ENCODE measurements at places on chromosomes 7 and 10.

- no peak for DNase-seq
Measured at GRCh38 chr7:130145424-130146100, 59.6 kb downstream of the TMEM209 start.

- peak; percentile 99 for DNase-seq
Measured at GRCh38 chr7:41054960-41055661, 647.8 kb downstream of the INHBA start.

DNA sequence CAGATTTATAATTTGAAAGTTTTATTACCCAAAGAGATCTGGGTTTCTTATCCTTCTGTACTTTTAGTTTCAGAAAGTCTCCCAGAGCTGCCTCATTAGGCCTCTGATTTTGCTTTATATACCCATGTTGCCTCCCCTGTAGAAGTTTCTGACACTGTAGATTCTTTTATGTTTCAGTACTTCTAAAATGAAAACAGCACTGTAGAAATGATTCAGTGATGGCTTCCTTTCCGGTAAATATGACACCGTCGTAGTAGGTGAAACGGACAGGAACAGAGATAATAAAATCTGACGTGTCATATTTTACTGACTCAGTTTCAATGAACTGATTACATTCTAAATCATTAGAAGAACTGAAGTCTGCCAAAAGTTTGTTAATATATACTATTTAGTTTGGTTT is 272.7 kb downstream of the TWIST1 start:
- no peak for DNase-seq

DNA sequence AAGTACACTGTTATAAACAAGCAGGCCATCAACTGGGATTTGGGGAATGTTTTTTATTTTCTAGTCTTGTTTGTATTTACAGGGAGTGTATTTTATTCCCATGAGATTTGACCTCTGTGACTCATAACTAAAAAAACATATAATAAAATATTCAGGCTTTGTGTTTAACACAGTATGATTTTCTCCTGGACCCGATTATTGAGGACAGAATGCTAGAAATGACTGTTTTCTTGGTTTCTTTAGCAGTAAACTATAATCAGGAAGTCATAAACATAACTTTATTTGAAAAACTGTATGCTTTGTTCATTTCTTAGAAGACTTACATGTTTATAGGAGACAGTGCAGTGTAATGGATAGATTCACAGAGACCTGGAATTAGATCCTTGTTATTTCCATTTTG is 2.1 kb downstream of the NHLRC2 start:
- DNase-seq: no peak

DNA sequence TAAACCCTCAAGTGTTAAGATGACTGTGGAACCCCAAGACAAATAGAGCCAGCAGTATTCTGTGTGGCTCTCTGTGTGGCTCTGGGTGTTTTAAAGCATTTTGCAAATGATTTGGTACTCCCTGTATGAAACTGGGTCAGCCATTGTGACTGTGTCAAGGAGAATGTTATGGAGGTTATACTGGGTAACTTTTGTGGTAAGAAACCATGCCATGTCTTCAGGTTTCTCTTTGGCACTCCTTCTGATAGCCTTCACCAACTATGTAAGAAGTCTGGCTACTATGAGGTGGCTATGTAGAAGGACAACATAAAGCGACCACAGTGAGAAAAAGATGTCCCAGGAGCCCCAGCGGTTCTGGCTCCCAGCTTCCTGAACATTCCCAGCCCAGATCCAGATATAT is 226.6 kb upstream of the RHOBTB1 start:
- DNase-seq: no peak

DNA sequence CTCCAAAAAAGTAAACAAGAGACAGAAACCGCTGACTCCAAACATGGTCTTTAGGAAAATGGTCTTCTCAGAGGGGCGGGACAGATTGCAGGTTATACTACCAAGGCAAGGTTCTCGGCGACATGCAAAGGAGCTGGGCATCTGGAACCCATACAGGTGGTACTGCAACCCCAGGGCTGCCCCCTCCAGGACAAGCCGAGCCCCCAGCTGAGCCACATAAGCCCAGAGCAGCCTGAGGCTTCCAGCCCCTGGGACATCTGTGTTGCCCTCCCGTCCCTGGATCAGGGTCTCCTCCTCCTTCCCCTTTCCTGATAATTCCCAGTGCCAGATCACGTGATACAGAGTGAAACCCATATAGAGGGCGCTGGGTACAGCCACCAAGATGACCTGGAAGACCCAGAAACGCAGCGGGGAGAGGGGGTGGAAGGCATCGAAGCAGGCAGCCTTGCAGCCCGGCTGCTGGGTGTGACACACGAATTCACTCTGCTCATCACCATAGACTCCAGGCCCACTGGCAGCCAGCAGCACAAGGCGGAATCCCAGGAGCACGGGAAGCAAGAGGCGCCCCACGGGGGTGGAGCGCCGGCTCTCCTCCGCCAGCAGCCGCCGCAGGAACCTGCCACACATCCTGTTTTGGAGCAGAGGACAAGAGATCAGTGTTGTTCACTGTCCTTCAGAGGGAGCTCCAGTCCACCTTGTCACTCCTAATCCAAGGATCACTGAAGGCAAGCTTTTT is at the start of gene GJC3:
GJC3 (minus strand) TSS at position 627 of the 736 bp plus-strand sequence; CDS start at position 627, 0 bp downstream.
- DNase-seq: peak; percentile 82

DNA sequence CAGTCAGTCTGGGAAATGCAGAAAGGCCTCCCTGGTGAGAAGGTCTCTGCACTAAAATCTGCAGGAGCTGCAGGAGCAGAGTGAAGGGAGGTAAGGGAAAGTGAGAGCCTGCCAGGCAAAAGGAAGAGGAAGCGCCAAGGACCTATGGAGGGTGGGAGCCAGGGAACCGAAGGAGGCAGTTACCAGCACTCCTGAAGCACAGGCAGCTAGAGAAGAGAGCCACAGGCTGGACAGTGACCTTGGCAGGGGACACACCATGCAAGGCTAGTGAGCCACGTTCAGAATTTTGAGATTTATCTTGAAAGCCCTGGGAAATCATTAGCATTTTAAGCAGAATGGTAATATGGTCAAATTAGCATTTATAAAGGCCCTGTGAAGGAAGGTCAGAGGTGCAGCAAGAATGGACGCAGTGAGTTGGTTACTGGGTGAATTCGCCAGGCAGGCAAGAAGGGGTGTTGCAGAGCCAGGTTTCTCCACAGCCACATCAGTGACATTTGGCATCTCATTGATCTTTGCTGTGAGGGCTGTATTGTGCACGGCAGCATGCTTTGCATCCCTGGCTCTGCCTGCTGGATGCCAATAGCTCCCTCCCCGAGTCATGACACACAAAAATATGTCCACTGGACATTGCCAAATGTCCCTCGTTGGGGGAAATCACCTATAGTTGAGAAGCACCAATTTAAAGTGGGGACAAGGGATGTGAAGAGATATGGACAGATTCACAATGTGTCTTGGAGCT is 54.7 kb upstream of the LANCL2 start:
- no peak for DNase-seq

DNA sequence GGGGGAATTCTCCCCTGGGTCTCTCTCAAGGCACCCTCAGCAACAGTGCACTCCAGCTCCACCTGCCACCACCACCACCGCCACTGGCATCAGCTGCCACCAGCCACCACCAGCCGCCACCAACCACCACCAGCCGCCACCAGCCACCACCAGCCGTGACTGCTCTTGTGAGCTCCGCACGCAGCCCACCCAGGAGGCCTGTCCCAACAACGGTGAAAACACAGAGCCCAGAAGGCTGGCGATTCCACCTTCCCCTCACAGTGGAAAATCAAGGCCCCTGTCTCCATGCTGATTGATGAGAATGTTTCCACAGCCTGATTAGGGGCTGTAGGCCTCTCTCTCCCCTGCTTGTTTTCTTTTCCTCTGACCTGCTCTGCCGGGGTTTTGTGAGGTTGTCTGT is 41.1 kb downstream of the COBL start:
- peak; percentile 45 for DNase-seq

DNA sequence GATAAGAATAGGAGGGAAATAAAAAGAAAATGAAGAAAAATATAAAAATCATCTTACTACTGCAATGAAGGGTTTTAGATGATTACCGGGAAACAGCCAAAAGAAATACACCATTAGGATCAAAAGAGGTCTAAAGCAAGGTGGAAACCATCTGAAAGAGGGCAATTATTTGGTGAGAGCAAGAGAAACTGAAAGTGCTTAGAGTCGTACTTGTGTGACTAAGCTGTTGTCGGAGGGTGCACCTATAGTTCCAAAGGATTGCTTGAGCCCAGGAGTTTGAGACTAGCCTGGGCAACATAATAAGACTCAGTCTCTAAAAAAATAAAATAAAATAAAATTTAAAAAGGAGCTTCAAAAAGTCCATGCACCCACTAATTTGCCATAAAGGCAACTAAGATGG is 169.5 kb downstream of the DKK1 start:
- no peak for DNase-seq

DNA sequence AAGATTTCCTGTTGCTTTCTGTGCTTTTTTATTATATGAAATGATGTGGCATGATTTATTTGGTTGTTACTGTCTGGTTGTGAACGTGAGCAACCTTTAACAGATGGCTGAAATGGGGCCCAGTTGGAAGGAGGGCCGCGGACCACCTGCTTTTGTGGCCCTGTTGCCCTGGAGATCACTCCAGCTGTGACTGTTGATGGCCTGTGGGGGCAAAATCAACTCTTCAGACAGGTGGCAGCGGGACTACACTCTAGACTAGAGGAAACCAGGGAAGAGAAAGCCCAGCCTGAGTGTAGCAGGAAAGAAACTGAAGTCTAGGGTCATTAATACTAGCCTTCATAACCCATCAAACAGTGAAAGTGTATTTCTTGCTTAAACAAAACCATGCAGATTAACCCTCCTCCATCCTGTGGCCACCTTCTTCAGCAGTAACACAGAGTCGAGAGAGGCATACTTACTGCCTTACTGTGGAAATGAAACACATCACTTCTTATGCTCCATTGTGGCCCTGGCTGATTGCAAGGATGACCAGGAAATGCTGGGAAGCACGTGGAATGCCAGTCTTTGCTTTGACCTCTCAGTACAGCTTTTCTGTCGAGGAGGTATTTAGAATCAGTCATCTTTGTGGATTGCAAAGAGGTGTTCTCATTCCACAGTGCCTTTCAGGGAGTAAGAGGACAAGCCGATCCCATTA is 80.5 kb downstream of the CCNY start:
- peak; percentile 95 for DNase-seq

- DNase-seq: no peak
Measured at GRCh38 chr7:45185028-45185863, 27.7 kb downstream of the RAMP3 start.

GRCh38 chr10:105691811-105692210 is 1050.7 kb downstream of the SORCS3 start:
- DNase-seq: peak; percentile 71

GRCh38 chr10:107545717-107546116 is 381.2 kb upstream of the SORCS1 start:
- no peak for DNase-seq

- DNase-seq: no peak
Measured at GRCh38 chr10:124756156-124756903, 12.2 kb upstream of the FAM53B start.

GRCh38 chr10:3107426-3107961 is 40.1 kb downstream of the PFKP start:
- no peak for DNase-seq
